Amniotic stem cell (primary cell): ENCODE measurements at places on chromosomes 2 and 18.

DNA sequence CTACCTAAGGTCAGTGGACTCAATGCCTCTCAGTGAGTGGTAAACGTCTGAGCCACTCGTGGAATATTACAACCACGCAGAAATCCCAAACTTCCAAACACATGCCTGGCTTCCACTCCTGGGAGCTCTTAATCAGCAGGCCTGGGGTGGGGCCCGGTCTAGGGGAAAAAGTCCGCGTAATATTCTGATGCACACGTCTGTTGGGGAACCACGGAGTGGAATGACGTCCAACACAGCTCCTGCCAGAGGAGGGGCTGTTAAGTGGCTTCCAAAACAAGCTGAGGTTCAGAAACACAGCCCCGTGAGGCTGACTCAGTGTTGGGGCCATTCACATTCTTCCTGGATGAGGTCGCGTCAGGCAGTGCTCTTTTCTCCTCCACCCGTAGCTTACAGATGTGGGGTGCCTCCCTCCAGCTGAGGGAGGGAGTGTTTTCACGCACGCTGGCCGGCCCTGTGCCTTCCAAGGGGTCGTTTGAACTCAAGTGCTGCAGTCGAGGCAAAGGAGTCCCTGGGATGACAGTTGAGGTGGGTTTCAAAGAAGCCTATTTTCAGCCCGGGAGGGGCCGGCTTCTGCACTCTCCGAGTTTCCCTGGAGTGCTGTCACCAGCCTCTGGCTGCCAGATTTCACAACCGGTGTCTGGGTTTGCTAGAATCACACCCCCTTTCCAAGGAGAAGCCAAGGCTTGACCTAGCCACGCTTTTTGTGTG lies 73.1 kb downstream of the ACKR3 start:
- peak; percentile 93 for DNase-seq

GRCh38 chr2:111938392-111938791 lies 40.0 kb downstream of the MERTK start:
- no peak for DNase-seq

DNA sequence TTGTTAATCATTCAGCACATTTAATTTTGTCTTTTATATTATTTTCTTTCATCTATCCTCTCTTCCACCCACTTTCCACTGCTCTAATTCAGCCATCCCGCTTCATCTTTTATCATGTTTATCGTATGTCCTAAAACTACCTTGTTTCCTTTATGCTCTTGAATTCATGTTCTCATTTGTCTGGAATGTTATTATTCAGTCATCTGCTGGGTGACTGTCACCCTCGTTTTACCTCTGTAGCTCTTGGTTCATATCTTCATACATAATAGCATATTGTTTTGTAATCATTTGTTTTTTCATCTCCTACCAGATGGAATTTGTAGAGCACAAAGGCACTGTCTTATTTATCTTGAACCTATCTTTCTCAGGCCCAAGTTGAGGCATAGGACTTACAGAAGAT lies 37.0 kb downstream of the SMCHD1 start:
- no peak for DNase-seq

DNA sequence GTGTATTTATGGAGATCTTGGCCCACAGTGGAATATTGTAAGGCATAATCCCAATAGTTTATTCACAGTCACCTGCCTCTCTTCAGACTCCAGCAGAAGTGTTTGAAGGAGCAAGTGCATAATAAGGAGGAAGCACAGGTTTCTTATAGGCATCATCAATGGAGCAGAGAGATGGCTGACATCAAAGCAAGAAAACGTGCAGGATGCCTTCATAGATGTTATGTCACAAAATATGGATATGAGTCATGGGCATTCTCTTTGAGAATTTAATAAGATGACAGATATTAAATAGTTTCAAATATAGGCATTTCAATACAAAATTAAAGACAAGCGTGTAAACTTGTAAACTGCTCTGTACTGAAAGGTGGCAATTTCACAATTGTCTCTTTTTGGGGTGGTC lies 4.0 kb upstream of the RND3 start:
- DNase-seq, result no peak

- no peak for DNase-seq
Observed at GRCh38 chr18:10791169-10791831, 265.5 kb downstream of the NAPG start.

GRCh38 chr2:191714925-191715324 lies 37.0 kb downstream of the NABP1 start:
- no peak for DNase-seq

DNA sequence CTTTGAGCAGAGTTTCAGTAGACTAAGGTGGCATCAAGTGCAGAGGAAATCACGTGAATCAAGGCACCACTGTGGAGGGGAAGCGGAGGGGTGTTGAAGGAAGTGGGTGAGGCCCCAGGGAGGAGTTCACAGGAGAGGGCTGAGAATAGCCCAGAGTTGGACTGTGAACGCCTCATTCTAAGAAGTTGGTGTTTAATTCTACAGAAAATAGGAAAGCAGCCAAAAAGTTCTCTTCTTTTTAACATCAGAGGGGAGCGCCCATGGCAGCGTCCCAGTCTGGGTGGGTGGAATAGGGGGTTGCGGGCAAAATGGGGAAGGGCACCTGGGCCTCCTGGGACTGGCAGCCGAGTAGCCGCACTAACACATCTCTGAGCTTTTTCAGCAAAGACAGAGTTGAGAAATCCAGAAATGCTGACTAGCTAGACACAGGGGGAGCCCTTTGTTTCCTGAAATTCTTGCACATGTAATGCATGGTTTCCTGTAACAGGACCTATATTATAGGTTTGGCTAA lies 97.0 kb downstream of the NEB start:
- DNase-seq, result no peak
